T-helper 17 cell (primary cell): ENCODE measurements at places on chromosomes 5 and 9.

GRCh38 chr5:74326571-74327338 is 313.8 kb downstream of the ENC1 start:
- peaks cover 19% of the 10 kb centered on the region for H3K27me3 ChIP-seq
- no peaks in the 10 kb centered on the region for H3K36me3 ChIP-seq
- peaks cover 14% of the 10 kb centered on the region for H3K4me1 ChIP-seq
- H3K4me3 ChIP-seq: no peak overlapping the region

GRCh38 chr5:159419576-159419975 is 89.3 kb upstream of the IL12B start:
- DNase-seq: no peak
- no peaks in the 10 kb centered on the region for H3K36me3 ChIP-seq
- no peaks in the 10 kb centered on the region for H3K27me3 ChIP-seq
- no peak overlapping the region for H3K27ac ChIP-seq
- no peak overlapping the region for H3K4me3 ChIP-seq

DNA sequence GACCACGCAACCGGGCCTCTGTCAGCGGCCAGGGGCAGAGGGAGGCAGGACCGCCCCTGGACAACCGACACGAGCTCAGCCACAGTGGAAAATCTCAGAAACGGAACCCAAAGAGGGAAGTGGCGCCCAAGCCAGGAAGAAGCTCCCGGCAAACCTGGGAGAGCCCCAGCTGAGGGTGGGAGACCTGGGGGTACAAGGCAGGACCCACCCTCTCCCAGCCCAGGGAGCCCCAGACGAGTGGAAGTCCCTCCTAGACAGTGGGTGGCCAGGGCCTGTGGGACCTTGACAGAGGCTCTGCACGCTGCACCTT is 3.0 kb downstream of the SLC12A7 start:
- DNase-seq: no peak
- H3K4me1 ChIP-seq: peaks cover 45% of the 10 kb centered on the region
- H3K4me3 ChIP-seq: peak overlapping the region; percentile 63

DNA sequence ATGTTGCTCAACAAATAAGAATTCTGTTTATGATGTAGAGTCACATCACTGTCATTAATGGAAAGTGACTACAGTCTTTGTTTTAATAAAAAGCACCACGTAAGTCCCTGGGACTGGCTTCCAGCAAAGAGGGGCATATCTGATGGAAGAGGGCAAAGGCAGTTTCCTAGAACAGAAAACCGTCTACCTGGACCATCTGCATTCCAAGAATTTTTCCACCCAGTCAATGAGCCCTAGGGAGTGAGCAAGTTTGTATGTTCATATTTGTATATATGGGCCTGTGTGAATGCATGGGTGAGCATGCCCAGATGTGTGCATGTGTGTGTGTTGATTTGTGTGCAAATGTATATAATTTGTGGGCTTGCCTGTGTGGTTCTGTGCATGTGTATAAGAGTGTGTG is 156.8 kb upstream of the SEMA6A start:
- peaks cover 9% of the 10 kb centered on the region for H3K27me3 ChIP-seq
- H3K36me3 ChIP-seq: peaks cover 2% of the 10 kb centered on the region
- no peak for DNase-seq

- H3K36me3 ChIP-seq: peaks cover 4% of the 10 kb centered on the region
- H3K27me3 ChIP-seq: no peaks in the 10 kb centered on the region
- peak overlapping the region; percentile 97 for H3K4me3 ChIP-seq
- peak overlapping the region; percentile 99 for H3K27ac ChIP-seq
Measured at GRCh38 chr9:127968700-127969383, 11.9 kb downstream of the EEIG1 start.

DNA sequence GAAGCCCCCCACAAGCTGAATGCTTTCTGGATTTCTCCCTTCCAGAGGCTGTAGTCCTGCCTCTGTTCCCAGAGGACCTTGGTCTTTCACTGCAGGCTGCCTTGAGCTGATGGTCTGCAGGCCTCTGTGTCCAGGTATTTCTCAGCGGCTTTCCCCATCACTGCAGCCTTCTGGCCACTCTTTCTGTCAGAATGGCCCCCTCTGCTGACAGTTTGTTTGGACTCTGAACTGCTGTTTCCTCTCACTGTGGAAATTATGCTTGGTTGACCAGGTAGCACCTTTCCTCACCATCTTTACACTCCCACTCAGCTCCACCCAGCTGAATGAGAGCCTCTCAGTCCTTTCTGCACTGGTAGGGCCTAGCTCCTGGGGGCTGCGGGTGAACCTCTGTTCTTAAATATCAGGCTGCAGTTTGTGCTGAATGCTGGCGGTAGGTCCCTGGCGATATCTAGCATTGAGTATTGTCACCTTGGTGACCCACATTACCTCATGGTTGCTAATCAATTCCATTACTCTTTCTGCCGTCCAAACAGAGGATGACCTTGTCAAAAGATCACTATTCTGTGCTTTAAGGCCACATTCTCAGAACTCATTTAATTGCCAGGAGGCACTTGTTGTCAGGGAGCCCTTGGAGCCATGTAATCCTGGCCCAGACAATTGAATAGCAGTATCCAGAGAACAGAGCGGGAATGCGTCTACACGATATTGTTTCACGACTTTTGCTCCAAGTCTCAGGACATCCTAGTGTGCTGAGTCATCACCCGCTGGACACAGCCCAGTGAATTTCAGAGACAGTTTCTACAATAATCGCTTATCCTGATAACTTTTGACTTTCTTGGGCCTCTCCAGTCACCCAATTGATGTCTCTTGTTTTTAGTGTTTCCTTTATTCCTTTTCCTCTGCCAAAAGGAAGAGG is 230.2 kb downstream of the TENT4A start:
- no peak overlapping the region for H3K27ac ChIP-seq
- no peak for DNase-seq
- no peaks in the 10 kb centered on the region for H3K36me3 ChIP-seq
- H3K4me1 ChIP-seq: no peaks in the 10 kb centered on the region
- peaks cover 4% of the 10 kb centered on the region for H3K27me3 ChIP-seq

DNA sequence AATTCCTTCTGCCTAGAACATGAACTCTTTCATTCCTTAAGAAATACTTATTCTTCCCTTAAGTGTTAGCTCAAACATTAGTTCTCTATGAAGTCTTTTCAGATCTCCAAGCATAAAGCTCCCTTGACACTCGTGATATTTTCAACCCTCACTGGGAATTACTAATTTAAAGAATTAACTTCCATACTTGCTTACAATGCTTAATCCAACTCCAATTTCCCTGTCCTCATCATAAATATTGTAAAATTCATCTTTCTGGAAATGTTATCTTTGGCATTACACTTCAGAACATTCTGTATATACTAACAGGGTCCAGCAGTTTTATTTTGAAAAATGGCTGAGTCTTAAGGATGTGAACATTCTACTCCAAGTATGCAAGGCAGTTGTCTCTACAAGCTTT is 7.2 kb downstream of the STARD4 start:
- peaks cover 20% of the 10 kb centered on the region for H3K4me1 ChIP-seq
- H3K27ac ChIP-seq: no peak overlapping the region
- H3K36me3 ChIP-seq: no peaks in the 10 kb centered on the region

GRCh38 chr5:98630621-98631020 is 142.8 kb upstream of the RGMB start:
- H3K27me3 ChIP-seq: peaks cover 9% of the 10 kb centered on the region
- H3K27ac ChIP-seq: no peak overlapping the region
- H3K4me1 ChIP-seq: no peaks in the 10 kb centered on the region
- H3K4me3 ChIP-seq: no peak overlapping the region
- no peaks in the 10 kb centered on the region for H3K36me3 ChIP-seq

DNA sequence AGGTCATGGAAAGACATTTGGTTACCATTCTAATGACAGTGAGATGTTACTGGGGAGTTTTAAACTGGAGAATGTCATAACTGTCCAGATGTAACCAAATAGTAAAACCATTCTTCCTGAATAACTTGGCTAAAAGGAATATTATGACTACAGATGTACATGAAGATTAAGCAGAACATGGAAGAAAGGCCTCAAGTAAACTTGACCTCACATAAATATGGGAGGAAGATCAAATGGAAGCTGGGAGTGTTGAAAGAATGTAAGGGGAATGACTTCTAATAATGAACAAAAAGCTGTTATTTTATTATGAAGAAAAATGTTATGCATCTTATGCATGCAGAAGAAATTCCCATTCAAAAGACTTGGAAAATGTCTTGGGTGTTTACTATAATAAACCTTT is 107.7 kb upstream of the CDKN2B start:
- DNase-seq: no peak
- no peaks in the 10 kb centered on the region for H3K36me3 ChIP-seq
- no peak overlapping the region for H3K4me3 ChIP-seq
- H3K27ac ChIP-seq: no peak overlapping the region
- peaks cover 15% of the 10 kb centered on the region for H3K4me1 ChIP-seq

GRCh38 chr5:6048746-6049145 is 329.6 kb downstream of the MED10 start:
- no peak for DNase-seq
- H3K4me3 ChIP-seq: no peak overlapping the region
- H3K4me1 ChIP-seq: no peaks in the 10 kb centered on the region

DNA sequence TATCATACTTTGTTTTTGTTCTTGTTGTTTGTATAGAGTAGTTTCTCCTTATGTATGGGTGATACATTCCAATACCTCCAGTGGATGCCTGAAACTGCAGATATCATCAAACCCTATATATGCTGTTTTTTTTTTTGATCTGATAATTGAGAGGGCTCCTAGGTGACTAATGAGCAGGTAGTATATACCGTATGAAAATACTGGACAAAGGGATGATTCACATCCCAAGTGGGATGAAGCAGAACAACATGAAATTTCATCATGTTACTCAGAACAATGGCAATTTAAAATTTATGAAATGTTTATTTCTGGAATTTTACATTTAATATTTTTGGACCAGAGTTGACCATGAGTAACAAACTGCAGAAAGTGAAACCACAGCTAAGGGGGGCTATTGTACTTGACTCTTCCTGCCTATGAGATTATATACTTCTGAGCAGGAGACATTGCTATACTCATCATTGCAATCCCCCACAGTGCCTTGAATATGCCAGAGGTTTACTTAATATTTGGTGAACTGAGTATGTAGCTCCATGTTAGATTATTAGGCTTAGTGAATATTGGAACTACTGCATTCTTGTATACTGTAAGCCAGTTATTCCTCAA is 258.7 kb upstream of the FBXL7 start:
- no peak overlapping the region for H3K27ac ChIP-seq
- no peak for DNase-seq
- H3K4me3 ChIP-seq: no peak overlapping the region

GRCh38 chr5:101678481-101679193 is 617.4 kb downstream of the SLCO4C1 start:
- peaks cover 5% of the 10 kb centered on the region for H3K4me1 ChIP-seq
- no peak for DNase-seq
- no peak overlapping the region for H3K27ac ChIP-seq
- no peaks in the 10 kb centered on the region for H3K36me3 ChIP-seq
- H3K27me3 ChIP-seq: peaks cover 19% of the 10 kb centered on the region

- H3K27me3 ChIP-seq: peaks cover 5% of the 10 kb centered on the region
- H3K27ac ChIP-seq: peak overlapping the region; percentile 27
- no peaks in the 10 kb centered on the region for H3K4me1 ChIP-seq
Measured at GRCh38 chr9:37968228-37968701, 64.3 kb upstream of the SLC25A51 start.

- no peaks in the 10 kb centered on the region for H3K4me1 ChIP-seq
- no peak overlapping the region for H3K4me3 ChIP-seq
- no peaks in the 10 kb centered on the region for H3K36me3 ChIP-seq
- no peak for DNase-seq
- no peak overlapping the region for H3K27ac ChIP-seq
- no peaks in the 10 kb centered on the region for H3K27me3 ChIP-seq
Measured at GRCh38 chr5:20030125-20030524, 42.1 kb upstream of the CDH18 start.

DNA sequence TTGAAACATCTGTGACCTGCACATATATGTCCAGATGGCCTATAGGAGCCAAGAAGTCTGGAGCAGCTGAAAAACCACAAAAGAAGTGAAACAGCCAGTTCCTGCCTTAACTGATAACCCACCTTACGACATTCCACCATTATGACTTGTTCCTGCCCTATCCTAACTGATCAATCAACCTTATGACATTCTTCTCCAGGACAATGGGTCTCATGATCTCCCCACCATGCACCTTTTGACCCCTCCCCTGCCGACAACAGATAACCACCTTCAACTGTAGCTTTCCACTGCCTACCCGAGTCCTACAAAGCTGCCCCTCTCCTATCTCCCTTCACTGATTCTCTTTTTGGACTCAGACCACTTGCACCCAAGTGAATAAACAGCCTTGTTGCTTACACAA is 233.8 kb downstream of the CCDC171 start:
- no peak overlapping the region for H3K27ac ChIP-seq
- H3K27me3 ChIP-seq: no peaks in the 10 kb centered on the region
- no peaks in the 10 kb centered on the region for H3K4me1 ChIP-seq
- DNase-seq: no peak

DNA sequence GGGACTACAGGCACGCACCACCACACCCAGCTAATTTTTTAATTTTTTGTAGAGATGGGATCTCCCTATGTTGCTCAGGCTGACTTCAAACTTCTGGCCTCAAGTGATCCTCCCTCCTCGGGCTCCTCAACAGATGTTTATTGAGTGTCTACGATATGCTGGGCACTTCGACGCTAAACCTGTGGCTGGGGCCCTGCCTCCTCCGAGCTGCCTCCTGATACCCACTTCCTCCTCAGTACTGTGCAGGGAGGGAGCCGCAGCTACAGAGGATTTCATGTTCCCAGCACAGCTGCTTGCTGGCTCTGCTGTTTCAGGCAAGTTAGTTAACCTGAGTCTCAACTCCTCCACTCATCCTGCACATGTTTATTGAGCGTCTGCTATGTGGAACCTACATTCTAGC is 9.6 kb downstream of the AIF1L start:
- H3K4me1 ChIP-seq: no peaks in the 10 kb centered on the region
- peaks cover 13% of the 10 kb centered on the region for H3K27me3 ChIP-seq
- no peaks in the 10 kb centered on the region for H3K36me3 ChIP-seq
- no peak overlapping the region for H3K27ac ChIP-seq
- no peak overlapping the region for H3K4me3 ChIP-seq
- no peak for DNase-seq

- no peak for DNase-seq
- H3K36me3 ChIP-seq: no peaks in the 10 kb centered on the region
- H3K4me1 ChIP-seq: peaks cover 13% of the 10 kb centered on the region
- H3K4me3 ChIP-seq: peak overlapping the region; percentile 96
Measured at GRCh38 chr5:138330813-138331448, 673 bp downstream of the CDC25C start.

DNA sequence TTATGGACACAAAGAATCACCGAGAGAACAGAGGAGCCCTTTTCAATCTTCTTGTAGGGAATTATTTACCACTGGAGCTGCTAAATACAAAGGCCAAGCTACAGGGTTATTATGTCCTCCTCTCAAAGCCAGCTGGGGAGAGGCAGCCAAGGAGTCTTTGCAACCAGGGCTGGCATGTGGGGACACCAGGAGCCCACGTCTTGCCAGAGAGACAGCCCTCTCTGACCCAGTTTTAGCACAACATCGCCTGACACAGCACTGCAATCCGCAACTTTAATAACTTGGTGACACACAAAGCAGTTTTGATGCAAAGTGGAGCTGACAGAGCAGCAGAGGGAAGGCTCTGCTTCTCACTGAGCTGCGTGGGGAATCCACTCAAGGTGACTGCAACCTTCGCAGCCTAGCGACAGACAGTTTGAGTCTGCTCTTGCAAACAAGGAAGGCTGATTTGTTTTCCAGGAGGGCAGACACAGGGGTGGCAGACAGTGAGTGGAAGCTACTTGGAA is 33.6 kb downstream of the TLR4 start:
- H3K4me3 ChIP-seq: no peak overlapping the region
- no peak overlapping the region for H3K27ac ChIP-seq
- no peaks in the 10 kb centered on the region for H3K36me3 ChIP-seq
- H3K27me3 ChIP-seq: peaks cover 7% of the 10 kb centered on the region

GRCh38 chr9:133471551-133472276 is 7.2 kb downstream of the SLC2A6 start:
- DNase-seq: no peak
- H3K27ac ChIP-seq: no peak overlapping the region
- no peaks in the 10 kb centered on the region for H3K36me3 ChIP-seq
- no peaks in the 10 kb centered on the region for H3K4me1 ChIP-seq
- H3K4me3 ChIP-seq: no peak overlapping the region
